Keratinocyte (primary cell): ENCODE measurements at places on chromosomes 2 and 18. TPM values are rescaled to one million over a fixed set of nuclear protein-coding genes. Genes with fewer than 3 reads are reported as not detected.

Gene MREG
- polyA plus RNA-seq, result 27.0 to 32.9 TPM (median 27.0 TPM) in 3 replicates

GRCh38 chr2:120641366-120641771 is 94.3 kb upstream of the GLI2 start:
- H3K27ac ChIP-seq, result no peak overlapping the region
- no peaks in the 10 kb centered on the region for H3K36me3 ChIP-seq
- H3K27me3 ChIP-seq, result no peaks in the 10 kb centered on the region
- H3K4me3 ChIP-seq, result no peak overlapping the region
- H3K4me1 ChIP-seq, result no peaks in the 10 kb centered on the region

Gene CDKL4
- not detected in 3 replicates for polyA plus RNA-seq

GRCh38 chr18:12702221-12703095 is at the start of the genes CEP76 and PSMG2:
Gene CEP76 (minus strand): TSS chr18:12702723. CDS start chr18:12702548, 175 bp downstream.
Gene PSMG2 (plus strand): TSS chr18:12703042. CDS start chr18:12703108, 66 bp downstream.
- H3K4me3 ChIP-seq, result peak within 1 kb of the TSS; percentile 97
- no peak for DNase-seq
- H3K36me3 ChIP-seq, result peaks cover 5% of the 10 kb centered on the region
- H3K4me1 ChIP-seq, result peaks cover 26% of the 10 kb centered on the region
- peak within 1 kb of the TSS; percentile 97 for H3K27ac ChIP-seq

Gene WNT10A
- 0.78 to 6.6 TPM (median 2.1 TPM) in 3 replicates for polyA plus RNA-seq

DNA sequence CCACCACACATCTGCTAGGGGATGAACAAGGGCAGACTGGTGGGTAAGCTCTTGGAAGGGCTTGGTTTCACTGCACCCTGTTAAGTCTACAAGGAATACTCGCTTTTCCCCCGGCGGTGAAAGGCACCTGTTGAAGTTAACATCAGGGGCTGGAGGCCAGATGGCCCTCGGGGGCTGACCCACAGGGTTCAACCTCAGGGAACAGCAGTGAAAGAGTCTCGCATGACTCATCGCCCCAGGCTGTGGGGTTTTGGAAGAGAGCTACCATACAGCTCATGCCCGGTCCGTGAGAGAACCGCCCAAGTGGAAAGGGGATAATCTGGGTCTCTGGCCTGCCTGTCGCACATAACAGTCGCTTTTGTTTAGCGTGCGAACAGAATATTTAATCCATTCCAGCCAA is 748.0 kb downstream of the DPP10 start:
- H3K27ac ChIP-seq, result no peak overlapping the region
- no peaks in the 10 kb centered on the region for H3K27me3 ChIP-seq
- H3K36me3 ChIP-seq, result no peaks in the 10 kb centered on the region
- no peaks in the 10 kb centered on the region for H3K4me1 ChIP-seq
- DNase-seq, result no peak

- no peaks in the 10 kb centered on the region for H3K27me3 ChIP-seq
- H3K4me1 ChIP-seq, result no peaks in the 10 kb centered on the region
- no peaks in the 10 kb centered on the region for H3K36me3 ChIP-seq
- no peak for DNase-seq
- no peak overlapping the region for H3K4me3 ChIP-seq
These were observed 313.2 kb downstream of the SATB2 start for GRCh38 chr2:199144546-199144945.

GRCh38 chr2:17752892-17753802 is 463 bp downstream of the SMC6 start:
- peak overlapping the region; percentile 82 for H3K27ac ChIP-seq
- DNase-seq, result no peak
- no peaks in the 10 kb centered on the region for H3K27me3 ChIP-seq
- peak overlapping the region; percentile 90 for H3K4me3 ChIP-seq
- H3K36me3 ChIP-seq, result no peaks in the 10 kb centered on the region

GRCh38 chr2:219252900-219253752 is at the start of gene TUBA4B:
Gene TUBA4B (plus strand): TSS chr2:219253243. CDS start chr2:219253408, 165 bp downstream.
- peak within 1 kb of the TSS; percentile 90 for H3K4me3 ChIP-seq
- peak within 1 kb of the TSS; percentile 85 for H3K27ac ChIP-seq
- peaks cover 27% of the 10 kb centered on the region for H3K36me3 ChIP-seq
- H3K4me1 ChIP-seq, result peaks cover 47% of the 10 kb centered on the region
- DNase-seq, result no peak

- H3K27me3 ChIP-seq, result no peaks in the 10 kb centered on the region
- H3K4me3 ChIP-seq, result no peak overlapping the region
- no peak overlapping the region for H3K27ac ChIP-seq
- H3K4me1 ChIP-seq, result no peaks in the 10 kb centered on the region
- no peak for DNase-seq
- no peaks in the 10 kb centered on the region for H3K36me3 ChIP-seq
These were observed 15.8 kb downstream of the ZNF236 start for GRCh38 chr18:76838182-76838581.

DNA sequence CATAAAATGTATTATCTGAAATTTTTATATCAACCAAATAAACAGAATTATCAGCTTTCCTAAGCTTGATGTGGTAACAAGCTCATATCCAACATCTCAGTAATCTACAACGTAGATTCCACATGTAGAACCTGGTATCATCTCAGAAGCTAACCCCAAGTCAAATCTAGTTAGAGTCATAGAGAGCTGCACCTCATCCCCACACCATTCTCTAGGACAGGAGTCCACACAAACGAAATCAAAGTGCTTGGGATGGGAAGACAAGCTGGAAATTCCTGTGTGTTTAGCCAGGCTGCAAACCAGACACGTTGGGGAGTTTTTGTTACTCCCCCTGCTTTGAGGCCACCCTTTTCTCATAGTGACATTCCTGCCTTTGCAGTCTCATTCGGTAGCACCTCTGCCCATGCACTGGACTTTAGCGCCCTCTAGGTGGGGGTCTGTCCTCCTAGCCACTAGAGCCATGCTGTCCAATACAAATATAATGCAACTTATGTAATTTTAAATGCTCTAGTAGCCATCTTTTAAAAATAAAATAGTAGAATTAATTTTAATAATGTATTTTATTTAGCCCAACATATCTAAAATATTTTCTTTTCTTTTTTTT is 28.1 kb upstream of the SATB2 start:
- H3K4me1 ChIP-seq, result no peaks in the 10 kb centered on the region
- no peak overlapping the region for H3K4me3 ChIP-seq
- no peaks in the 10 kb centered on the region for H3K36me3 ChIP-seq
- H3K27me3 ChIP-seq, result no peaks in the 10 kb centered on the region
- H3K27ac ChIP-seq, result no peak overlapping the region

DNA sequence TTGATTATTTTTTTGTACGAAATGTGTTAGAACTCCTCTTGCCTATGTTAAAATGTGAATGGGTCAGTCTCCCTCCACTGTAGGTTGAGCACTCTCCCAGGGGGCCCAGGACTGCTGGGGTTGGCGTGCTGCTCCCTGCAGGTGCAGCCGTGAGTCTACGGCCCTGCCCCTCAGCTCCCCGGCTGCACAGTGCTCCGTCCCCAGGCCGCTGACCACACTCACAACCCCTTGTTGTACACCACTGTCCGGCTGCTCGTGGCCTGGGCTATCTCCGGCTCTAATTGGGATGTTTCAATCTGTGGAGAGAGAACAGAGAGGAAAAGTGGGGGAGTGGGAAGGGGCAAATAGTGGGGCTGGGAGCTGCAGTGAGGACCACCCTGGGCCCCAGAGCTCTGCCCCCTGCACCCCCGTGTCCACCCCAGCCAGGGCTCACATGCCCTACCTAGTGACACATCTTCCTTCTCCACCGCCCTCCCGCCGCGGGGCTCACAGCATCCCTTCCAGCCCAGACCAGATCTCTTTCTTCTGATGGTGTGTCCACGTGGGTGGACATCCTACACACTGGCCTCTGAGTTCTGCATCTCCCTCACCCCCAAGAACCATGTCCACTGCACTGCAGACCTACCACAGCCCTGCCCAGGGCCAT is 27.6 kb downstream of the EMX1 start:
- no peak overlapping the region for H3K27ac ChIP-seq
- H3K4me3 ChIP-seq, result no peak overlapping the region
- no peaks in the 10 kb centered on the region for H3K27me3 ChIP-seq

Gene SCRN3
- 12.8 to 18.6 TPM (median 13.9 TPM) in 3 replicates for polyA plus RNA-seq

DNA sequence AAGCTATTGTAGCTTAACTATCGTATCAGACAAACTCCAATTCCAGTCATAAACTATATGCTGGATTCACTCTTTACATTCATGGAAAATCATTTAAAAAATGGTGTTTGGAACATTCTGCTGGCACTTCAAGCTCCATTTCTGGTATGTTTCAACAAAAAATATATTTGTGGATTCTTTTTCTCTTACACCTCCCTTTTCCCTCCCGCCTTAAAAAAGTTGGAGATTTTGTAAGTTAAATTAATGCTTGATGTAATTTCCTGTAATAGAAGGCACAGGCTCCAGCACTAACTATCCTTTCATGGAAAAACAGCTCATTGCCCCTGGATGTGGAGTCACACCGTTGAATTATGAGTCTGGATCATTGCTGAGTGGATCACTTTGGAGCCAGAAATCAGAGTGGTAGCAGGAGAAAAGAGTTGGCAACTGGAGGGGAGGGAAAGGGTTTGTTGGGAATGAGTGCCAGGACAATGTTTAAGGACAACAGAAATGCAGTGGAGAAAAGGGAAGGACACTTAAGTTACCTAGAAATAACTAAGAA is 102.8 kb downstream of the ICOS start:
- no peak overlapping the region for H3K27ac ChIP-seq
- no peaks in the 10 kb centered on the region for H3K27me3 ChIP-seq
- H3K4me1 ChIP-seq, result no peaks in the 10 kb centered on the region
- H3K36me3 ChIP-seq, result no peaks in the 10 kb centered on the region

DNA sequence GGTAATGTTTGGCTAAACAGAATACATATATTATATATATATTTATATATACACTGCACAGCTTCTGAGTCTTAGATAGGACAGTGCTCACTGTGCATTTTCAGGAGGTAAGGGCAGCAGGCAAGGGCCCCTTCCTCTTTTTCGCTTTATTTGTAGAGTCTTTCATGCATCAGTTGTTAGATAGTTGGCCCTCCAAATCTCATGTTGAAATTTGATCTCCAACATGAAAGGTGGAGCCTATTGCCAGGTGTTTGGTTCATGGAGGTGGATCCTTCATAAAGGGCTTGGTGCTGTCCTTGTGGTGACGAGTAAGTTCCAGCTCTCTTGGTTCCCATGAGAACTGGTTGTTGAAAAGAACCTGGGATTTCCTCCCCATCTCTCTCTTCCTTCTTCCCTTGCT is 48.1 kb downstream of the TSN start:
- H3K4me1 ChIP-seq, result no peaks in the 10 kb centered on the region
- no peaks in the 10 kb centered on the region for H3K36me3 ChIP-seq
- H3K4me3 ChIP-seq, result no peak overlapping the region

Gene CNOT9
- polyA plus RNA-seq, result 41.9 to 66.7 TPM (median 48.1 TPM) in 3 replicates
